ENCODE measurements at places on chromosomes 7 and 10.

DNA sequence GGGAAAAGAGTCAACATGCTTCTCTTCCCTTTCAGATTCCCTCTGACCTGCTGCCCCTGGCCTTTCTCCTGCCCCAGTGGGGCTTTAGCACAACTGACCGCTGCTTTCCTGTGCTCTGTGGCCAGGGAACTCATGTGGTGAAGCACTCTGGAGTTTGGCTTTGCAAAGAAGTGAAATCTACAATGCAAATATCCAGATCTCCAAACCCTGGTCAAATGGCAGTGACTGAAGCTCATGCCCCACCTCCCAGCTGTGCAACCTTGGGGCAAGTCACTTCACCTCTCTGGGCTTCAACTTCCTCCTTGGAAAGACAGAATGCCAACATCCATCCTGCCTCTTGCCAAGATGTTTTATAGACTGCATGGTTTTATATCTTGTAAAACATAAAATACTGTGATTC lies 157.8 kb downstream of the NEURL1 start:
- no peak for DNase-seq

- no peak for DNase-seq
These were observed 9.7 kb upstream of the GDF10 start for GRCh38 chr10:47290338-47290737.

DNA sequence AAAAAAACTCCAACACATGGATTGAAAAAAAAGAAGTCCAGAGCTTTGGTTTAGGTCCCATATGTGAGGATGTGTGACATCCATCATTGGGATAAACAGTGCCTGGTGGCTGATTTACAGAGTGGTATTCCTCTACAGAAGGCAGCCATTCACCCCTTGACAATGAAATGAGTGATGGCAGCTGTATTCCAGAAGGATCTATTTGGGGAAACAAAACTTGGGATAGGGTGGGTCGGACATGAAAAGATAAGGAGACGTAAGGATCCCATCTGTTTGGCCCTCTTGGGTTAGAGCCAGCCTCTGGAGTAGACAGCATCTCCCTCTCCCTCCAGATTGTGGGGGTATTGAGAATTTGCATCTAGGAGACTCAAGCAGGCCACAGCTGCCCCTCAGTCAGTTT lies 15.2 kb upstream of the CREB5 start:
- DNase-seq, result no peak

- DNase-seq, result no peak
These were observed 15.7 kb upstream of the CDK1 start for GRCh38 chr10:60762554-60762953.

DNA sequence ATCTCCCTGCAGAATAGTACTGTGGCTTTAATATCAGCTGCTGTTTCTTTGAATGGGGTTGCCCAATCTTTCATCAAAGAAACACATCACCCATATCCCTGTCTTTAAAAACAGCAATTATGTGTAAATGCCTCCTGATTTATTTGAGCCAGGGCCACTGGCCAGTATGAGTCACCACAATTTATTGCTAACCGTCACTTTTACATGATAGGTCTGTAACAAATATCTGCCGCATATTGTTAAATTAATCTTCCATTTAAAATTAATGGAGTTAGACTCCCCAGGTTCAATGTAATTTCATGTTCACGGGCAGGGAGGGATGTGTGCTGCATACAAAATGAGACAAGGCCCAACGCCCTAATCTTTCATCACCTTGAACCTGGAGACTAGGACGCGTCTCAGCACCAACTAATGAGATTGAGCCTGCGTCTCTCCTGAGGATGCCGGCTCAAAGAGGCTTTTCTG lies 673.4 kb downstream of the AUTS2 start:
- no peak for DNase-seq

- no peak for DNase-seq
These were observed 22.2 kb downstream of the TMEM209 start for GRCh38 chr7:130182990-130183389.

DNA sequence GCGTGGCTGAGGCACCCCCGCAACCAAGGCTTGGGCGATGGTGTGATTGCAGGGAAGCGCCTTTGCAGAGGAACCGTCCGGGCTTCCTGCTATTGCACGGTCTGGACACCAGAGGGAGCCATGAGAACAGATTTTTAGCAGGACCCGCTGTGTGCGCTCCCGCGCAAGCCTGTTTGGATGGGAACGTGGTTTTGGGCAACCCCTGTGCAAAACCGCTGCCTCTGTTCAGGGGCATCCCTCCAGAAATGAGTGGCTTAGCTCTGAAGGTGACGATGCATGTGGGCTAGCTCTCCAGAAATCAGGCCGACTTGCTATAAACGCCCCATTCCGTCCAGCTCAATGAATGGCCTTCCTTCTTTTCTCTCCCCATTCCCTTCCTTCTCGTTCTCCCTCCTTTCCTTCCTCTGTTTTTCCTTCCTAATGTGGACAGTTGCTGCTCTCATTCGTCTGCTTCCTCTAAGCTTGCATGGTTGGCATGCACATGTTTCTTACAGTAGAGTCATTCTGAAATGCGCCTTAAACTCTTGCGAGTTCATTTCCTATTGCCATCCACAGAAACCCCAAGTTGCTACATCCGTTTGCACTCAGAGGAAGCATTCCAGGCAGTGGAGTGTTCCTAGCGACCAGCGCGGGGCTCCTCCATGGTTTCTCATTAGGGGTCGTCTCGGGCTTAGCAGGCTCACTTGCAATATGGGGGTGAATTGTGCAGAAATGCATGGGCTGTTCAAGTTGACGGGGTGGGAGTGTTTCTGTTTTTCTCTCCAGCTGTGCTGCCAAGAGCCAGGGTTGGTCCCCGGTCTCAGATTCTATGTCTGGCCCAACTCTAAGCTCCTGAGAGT lies 302.5 kb upstream of the GALNT17 start:
- DNase-seq, result peak; percentile 1

DNA sequence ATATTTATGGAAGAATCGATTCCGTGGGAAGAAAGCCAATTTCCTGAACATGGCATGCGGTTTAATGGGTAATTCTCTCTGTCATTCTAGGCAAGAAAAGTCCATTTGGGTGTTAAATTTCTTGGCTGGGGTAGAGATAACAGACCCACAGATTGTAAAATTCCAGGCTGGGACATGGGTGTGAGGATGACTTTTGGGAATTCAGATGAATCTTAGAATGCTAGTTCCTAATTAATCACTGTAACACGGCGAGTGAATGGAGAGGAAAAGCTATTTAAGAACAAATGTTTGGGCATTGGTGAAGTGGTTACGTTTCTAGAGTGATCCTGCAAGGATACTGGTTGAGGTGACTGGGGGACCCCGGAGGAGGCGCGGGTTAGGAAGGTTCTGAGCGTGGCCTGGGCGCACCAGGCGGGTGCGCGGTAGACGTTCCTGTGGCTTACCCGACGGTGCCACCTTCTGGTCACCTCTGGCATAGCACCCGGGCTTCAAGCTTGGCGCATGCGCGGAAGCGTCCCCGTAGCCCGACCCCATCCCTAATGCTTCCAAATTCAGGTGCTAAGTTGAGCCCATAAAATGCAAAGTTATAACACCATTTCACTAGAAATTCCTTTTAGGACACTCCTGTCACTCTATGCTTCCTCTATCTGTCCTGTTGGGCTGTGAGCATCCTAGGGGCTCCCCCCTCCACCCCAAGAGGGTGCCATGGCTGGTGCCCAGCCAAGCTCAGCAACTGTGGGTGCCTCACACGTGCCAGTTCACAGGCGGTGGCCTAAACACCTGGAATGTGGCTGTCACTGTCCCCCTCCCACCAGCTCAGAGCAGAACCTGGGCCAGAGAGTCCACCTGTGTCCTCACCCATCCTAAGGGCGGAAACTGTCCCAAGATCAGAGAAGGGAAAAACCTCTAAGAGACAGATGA lies 104.4 kb downstream of the PTPRE start:
- DNase-seq, result no peak

- no peak for DNase-seq
These were observed 305.3 kb downstream of the PRPF18 start for GRCh38 chr10:13892001-13892491.

DNA sequence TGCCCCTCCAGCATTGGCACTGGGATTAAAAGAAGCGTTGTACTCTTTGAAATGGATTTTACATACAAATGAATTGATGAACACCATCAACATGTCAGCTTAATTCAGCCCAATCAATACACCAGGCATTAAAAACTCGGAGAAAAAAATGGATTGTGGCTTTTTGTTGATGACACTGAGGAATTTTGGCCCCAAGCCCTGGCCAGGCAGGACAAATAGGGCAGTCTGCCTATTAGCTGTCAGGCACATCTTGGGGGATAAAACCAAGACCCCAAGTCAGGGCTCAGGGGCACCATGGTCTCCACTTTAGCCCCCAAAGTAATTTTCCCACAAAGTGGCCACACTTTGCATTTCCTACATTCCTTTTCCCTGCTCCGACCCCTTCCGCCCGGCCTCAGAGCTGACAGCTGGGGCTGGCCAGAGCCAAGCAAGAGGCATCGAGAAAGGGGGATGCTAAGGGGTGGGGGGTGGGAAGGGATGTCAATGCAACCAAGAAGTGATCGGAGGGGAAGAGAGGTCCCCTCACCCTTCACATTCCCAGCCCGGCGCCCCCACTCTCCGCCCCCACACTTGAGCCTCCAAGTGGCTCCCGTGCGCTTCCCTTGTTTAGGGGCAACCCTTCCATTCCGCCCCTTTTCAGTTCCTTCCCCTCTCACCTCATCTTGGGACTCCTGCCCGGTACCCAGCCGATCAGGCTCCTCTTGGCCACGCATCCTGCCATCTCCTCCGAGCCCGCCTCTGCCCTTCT lies 711 bp downstream of the HIP1 start:
- no peak for DNase-seq
